Activated T-helper 17 cell treated with anti-CD3 and anti-CD28 coated beads, Interleukin-2, amount 50 U/mL, for 72 hours (primary cell): ENCODE measurements at places on chromosomes 5 and 9. TPM values are rescaled to one million over a fixed set of nuclear protein-coding genes. Genes with fewer than 3 reads are reported as not detected.

Gene SLC22A5
- 3.2 TPM for total RNA-seq

Gene PCYOX1L
- total RNA-seq, result 19.7 TPM

DNA sequence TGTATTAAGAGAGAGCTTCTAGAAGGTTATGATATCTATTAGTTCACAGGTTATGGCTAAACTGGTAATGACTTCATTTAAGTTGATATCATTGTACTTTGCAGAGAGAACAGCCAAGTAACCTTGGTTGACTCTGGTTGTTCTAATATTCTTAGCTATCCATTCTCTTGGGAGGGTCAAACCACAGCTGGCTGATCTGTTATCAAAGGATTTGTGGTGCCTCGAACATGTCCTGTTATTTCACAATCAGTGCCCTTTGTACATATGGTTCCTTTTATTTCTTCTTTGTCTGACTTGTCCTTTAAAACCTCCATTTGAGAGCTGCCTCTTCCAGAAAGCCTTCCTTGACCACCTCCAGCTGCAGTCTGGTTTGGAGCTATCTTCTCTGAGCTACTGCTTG is 61.7 kb downstream of the PDE8B start:
- peaks cover 13% of the 10 kb centered on the region for H3K27me3 ChIP-seq
- no peak overlapping the region for H3K4me3 ChIP-seq
- H3K4me1 ChIP-seq, result no peaks in the 10 kb centered on the region
- ATAC-seq, result no peak
- no peaks in the 10 kb centered on the region for H3K36me3 ChIP-seq

- H3K36me3 ChIP-seq, result no peaks in the 10 kb centered on the region
- H3K4me1 ChIP-seq, result no peaks in the 10 kb centered on the region
- H3K27ac ChIP-seq, result no peak overlapping the region
- no peaks in the 10 kb centered on the region for H3K27me3 ChIP-seq
Measured at GRCh38 chr9:119868694-119869093, 499.5 kb upstream of the BRINP1 start.

GRCh38 chr5:149240354-149240998 is 31.2 kb upstream of the AFAP1L1 start:
- peaks cover 5% of the 10 kb centered on the region for H3K4me1 ChIP-seq
- peaks cover 3% of the 10 kb centered on the region for H3K27me3 ChIP-seq
- peak overlapping the region; percentile 58 for H3K4me3 ChIP-seq
- H3K36me3 ChIP-seq, result no peaks in the 10 kb centered on the region
- ATAC-seq, result peak; percentile 92

GRCh38 chr9:134477342-134477925 is 151.2 kb downstream of the RXRA start:
- no peaks in the 10 kb centered on the region for H3K4me1 ChIP-seq
- no peaks in the 10 kb centered on the region for H3K36me3 ChIP-seq
- no peak for ATAC-seq

Gene KIF4B
- not detected for total RNA-seq

DNA sequence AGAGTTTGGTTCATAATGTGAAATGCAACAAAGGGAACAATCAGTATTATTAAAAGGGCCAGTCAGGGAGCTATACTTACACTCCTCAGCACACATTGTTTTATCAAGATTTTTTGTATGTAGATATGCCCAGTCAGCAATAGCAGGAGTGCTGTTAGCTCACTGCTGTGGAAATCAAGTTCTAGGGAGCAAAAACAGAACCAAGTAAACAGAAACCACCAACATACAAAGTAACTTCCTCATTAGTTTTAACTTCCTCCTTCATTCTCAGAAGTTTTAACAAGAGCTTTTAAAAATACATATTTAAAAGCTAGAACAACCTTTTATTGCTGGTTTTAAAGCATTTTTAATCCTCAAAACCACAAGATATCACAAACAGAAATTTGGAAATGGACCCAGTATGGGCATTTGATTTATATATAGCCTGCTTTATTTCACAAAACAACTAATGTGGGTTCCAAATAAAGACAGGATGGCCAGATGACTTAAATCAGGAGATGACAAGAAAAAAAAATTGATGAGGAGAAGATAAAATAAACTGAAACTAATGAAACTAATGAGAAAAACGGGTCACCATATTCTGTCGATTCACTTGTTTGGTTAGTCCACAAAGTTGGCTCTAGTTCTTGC is 178.5 kb downstream of the ADAMTS12 start:
- no peaks in the 10 kb centered on the region for H3K36me3 ChIP-seq
- no peak overlapping the region for H3K27ac ChIP-seq
- no peak for ATAC-seq
- H3K4me1 ChIP-seq, result no peaks in the 10 kb centered on the region
- H3K27me3 ChIP-seq, result no peaks in the 10 kb centered on the region

Gene SUB1
- total RNA-seq, result 402 TPM

GRCh38 chr9:5549658-5550650 is 39.6 kb downstream of the PDCD1LG2 start:
- no peaks in the 10 kb centered on the region for H3K27me3 ChIP-seq
- H3K4me3 ChIP-seq, result no peak overlapping the region
- no peak for ATAC-seq
- no peaks in the 10 kb centered on the region for H3K36me3 ChIP-seq
- no peak overlapping the region for H3K27ac ChIP-seq
- peaks cover 5% of the 10 kb centered on the region for H3K4me1 ChIP-seq

DNA sequence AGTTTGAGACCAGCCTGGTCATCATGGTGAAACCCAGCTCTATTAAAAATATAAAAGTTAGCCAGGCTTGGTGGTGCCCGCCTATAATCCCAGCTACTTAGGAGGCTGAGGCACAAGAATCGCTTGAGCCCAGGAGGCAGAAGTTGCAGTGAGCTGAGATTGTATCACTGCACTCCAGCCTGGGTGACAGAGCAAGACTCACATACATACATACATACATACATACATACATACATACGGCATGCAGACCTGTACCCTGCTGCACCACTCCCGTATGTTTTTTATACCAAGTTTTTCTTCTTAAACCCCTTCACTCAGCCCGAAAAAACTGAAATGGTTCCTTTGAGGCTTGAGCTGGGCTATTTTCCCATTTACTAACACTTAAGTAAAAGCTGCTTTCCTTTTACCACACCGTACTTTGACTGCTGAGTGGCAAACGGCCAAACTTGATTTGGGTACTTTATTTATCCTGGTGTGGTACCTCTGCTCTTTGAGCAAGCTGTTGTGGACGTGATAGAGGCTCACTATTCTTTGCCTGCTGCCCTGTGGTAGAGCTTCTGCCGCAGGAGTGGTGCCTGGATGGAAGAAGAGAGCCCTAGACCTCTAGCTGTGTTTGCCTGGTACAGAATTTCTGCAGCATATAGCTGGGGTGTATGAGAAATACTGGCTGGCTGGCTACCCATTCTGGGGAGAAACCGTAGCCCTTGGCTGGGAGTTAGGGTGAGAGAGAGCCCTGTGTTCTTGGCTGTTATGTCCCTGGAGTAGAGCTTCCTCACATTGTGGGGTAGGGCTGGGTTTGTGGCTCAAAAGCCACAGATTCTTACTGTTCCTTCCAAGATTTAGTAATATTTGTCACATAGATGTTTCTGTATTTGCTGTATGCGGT is 19.4 kb downstream of the IPO11 start:
- no peaks in the 10 kb centered on the region for H3K27me3 ChIP-seq
- no peak for ATAC-seq
- H3K4me3 ChIP-seq, result no peak overlapping the region

Gene FRRS1L
- not detected for total RNA-seq

DNA sequence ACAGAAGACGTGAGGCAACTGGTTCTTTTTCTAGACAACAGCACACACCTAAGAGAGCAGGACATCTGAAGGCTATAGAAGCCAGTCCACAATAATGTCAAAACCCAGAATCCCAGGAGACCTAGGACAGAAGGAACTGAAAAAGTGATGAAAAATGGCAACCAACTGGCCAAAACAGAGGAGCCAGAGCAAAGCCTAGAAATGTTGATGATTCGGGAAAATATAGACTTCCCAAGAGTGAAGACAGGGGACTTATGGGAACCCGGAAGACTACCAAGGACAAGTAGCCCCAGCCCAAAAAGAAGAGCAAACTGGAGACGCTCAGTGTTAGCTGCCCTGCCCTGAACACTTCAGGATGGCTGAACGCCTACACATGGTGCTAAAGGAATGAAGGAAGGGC is 43.4 kb upstream of the ZNF366 start:
- ATAC-seq, result no peak
- H3K4me1 ChIP-seq, result no peaks in the 10 kb centered on the region
- no peak overlapping the region for H3K27ac ChIP-seq

GRCh38 chr5:14231156-14231555 is 88.0 kb downstream of the TRIO start:
- H3K4me3 ChIP-seq, result no peak overlapping the region
- H3K4me1 ChIP-seq, result no peaks in the 10 kb centered on the region
- H3K27ac ChIP-seq, result no peak overlapping the region

Gene GFI1B
- total RNA-seq, result not detected

GRCh38 chr9:136619742-136620440 is 42.8 kb upstream of the EGFL7 start:
- H3K4me1 ChIP-seq, result no peaks in the 10 kb centered on the region
- H3K4me3 ChIP-seq, result no peak overlapping the region
- ATAC-seq, result no peak

Gene PCDHGB5
- 0.09 TPM for total RNA-seq

- H3K4me1 ChIP-seq, result peaks cover 19% of the 10 kb centered on the region
- no peak for ATAC-seq
- peak overlapping the region; percentile 98 for H3K27ac ChIP-seq
- peak overlapping the region; percentile 99 for H3K4me3 ChIP-seq
Measured at GRCh38 chr9:71910650-71911060, 338 bp downstream of the ABHD17B start.

GRCh38 chr5:31944684-31945445 is 229.3 kb downstream of the GOLPH3 start:
- no peaks in the 10 kb centered on the region for H3K4me1 ChIP-seq
- no peaks in the 10 kb centered on the region for H3K27me3 ChIP-seq
- no peak for ATAC-seq
- no peak overlapping the region for H3K4me3 ChIP-seq

Gene IFNA21
- not detected for total RNA-seq

DNA sequence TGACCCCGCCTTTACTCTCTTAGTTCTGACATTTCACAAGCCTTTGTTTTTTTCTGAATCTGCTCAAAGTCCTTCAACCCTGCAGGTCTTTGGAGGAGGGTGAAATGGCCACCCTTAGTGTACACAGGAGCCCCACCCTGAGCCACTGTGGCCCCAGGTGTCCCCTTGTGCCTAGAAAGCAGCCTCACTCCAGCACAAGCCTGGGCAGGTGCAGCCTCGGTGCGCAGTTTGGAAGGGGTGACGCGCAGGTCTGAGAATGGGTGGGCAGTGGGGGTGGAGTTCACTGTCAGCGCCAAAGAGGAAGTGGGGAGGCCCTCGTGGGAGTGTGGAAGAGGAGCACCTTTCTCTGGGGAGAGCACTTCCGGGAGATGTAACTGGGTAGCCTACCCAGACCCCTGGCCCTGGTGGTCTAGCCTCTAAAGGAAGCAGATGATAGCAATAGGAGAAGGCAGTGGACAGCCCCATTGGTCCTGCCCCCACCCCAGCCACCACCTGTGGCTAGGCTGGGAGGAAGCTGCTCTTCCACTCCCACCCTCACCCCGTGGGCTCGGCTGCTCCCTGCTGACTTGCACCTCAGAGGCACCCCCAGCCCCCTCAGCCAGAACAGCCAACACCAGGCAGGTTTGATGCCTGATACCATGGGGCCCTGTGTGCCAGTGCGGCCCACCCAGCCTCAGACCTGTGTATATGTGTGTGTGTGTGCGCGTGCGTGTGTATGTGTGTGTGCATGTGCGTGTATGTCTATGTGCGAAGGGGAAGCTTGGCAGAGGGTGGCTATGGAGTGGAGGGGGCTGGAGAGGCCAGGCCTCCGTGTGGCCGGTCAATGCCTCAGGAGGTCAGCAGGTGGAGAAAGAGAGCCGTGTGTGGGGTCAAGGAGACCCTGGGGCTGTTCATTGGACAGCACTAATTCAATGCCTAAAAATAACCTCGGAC is 16.8 kb upstream of the DAB2IP start:
- no peaks in the 10 kb centered on the region for H3K4me1 ChIP-seq
- peaks cover 11% of the 10 kb centered on the region for H3K27me3 ChIP-seq
- no peaks in the 10 kb centered on the region for H3K36me3 ChIP-seq
- no peak for ATAC-seq

- H3K4me3 ChIP-seq, result no peak overlapping the region
- no peaks in the 10 kb centered on the region for H3K36me3 ChIP-seq
- H3K27me3 ChIP-seq, result no peaks in the 10 kb centered on the region
- no peak overlapping the region for H3K27ac ChIP-seq
- no peak for ATAC-seq
Measured at GRCh38 chr5:53713978-53714666, 153.7 kb downstream of the NDUFS4 start.

Gene P4HA2
- total RNA-seq, result 8.4 TPM

GRCh38 chr9:112765281-112765680 is 14.7 kb downstream of the SNX30 start:
- no peak overlapping the region for H3K4me3 ChIP-seq
- no peak for ATAC-seq
- H3K27me3 ChIP-seq, result no peaks in the 10 kb centered on the region
- H3K36me3 ChIP-seq, result no peaks in the 10 kb centered on the region
- peaks cover 13% of the 10 kb centered on the region for H3K4me1 ChIP-seq
- H3K27ac ChIP-seq, result no peak overlapping the region

- no peak for ATAC-seq
- no peak overlapping the region for H3K4me3 ChIP-seq
- no peaks in the 10 kb centered on the region for H3K36me3 ChIP-seq
- H3K27ac ChIP-seq, result no peak overlapping the region
Measured at GRCh38 chr5:52956014-52956413, 33.1 kb upstream of the ITGA2 start.

DNA sequence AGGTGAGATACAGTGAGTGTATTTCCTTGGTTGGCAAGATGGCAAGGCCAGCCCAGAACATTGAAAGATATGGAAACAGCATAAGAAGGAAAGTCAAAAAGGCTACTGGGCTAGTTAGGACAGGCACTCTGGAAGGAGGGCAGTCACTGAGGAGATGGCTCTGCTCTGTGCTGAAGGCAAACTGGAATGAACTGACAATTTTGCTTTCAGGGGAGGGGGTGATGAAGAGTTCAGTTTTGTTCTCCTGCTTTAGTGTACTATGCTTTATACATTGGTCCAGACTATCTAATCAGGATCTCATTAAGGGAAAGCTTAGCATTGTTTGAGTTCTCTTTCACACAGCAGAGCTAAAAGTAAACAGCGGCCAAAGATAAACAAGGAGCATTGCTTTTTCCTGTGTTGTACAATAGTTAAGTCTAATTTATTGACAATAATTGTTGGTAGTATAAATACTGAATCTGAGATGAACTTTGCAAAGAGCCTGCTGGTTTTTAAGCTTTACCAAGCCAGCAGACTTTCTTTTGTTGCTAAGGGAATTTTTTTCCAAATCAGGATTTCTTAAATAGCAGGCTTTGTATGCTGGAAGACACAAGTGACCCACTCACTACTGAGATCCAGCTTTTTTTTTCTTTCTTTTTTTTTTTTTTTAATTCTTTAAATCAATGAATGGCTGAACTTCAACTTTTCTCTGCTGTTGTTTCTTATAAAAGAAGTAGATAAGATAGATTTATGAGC is 355.5 kb downstream of the ARRDC3 start:
- H3K4me3 ChIP-seq, result no peak overlapping the region
- H3K4me1 ChIP-seq, result no peaks in the 10 kb centered on the region
- no peak for ATAC-seq
- H3K27me3 ChIP-seq, result peaks cover 8% of the 10 kb centered on the region
